ENCODE measurements at places on chromosomes 11 and 22.

GRCh38 chr11:35134403-35135148 lies 4.4 kb upstream of the CD44 start:
- no peak for DNase-seq

DNA sequence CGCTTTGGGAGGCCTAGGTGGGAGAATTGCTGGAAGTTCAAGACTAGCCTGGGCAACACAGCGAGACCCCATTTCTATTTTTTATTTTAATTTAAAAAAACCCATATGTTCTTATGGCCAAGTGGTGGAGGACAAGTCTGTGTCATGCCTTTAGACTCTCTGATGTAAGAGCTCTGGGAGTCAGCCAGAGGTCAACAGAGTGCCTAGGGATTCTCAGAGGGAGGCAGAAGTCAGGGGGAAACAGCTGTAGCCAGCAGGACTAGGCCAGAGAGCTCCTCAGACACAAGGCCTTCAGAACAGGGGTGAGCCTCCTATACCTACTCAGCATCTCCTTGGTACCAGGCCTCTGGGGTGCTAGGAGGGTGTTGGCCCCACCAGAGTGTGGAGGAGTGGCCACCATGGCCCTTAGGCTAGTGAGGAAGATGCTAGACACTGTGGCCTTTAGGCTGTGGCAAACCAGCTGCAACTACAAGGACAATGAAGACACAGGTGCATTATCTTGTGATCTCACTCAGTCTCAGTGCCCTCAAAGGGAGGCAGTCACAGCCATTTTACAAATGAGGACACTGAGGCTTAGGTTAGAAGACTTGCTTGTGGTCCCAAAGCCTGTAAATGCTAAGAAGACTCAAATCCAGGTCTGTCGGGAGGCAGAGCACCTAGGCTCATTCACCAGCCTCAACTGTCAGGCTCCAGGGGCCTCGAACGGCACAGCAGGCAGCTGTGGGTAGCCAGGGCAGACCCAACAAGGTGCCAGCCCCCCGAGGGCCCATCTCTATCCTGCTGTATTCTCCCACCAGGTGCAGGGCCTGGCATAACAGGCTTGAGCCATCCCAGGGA lies 5.0 kb downstream of the ZP1 start:
- DNase-seq = no peak

DNA sequence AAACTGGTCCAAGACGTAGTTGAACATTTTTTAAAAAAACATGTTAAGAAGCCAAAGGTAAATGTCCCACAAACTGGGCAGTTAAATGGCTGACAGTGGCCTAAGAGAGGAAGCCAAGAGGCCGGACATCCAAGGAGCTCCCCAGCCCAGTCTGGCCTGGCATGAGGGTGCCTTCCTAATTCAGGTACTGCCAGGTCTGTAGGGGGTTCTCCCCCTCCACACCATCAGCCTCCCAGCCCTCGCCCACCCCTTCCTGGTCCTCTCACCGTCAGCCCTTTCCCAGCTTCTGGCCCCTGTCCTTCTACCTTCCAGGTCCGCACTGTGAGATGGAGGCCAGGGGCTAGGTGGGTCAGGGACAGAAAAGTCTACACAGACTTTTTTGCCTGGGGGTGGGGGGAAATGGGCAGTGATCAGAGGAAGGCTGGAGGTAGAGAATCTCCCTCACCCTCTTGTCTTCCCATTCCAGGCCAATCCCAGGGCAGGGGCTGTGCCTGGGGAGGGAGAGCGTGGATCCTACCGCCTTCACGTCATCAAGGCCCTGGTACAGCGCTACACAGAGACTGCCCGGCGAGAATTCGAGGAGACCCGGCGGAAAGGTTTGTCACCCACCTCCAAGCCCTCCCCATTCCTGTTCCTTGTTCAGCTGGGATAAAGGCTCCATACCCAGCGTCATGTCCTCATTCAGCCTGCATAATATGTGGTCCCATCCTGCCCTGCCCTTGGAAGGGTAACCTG lies 6.0 kb downstream of the ART5 start:
- DNase-seq = no peak

GRCh38 chr22:30823015-30823370 lies 128.3 kb downstream of the OSBP2 start:
- no peak for DNase-seq

GRCh38 chr22:33803371-33804282 lies 116.6 kb downstream of the LARGE1 start:
- DNase-seq = no peak

GRCh38 chr11:20443596-20443995 lies 56.1 kb downstream of the PRMT3 start:
- DNase-seq = no peak

Data from stimulated activated CD8-positive, alpha-beta memory T cell treated with anti-CD3 and anti-CD28 coated beads, Interleukin-7, amount 100 ng/mL, for 1 hour (primary cell).